Stimulated activated CD8-positive, alpha-beta memory T cell treated with anti-CD3 and anti-CD28 coated beads, Interleukin-7, amount 100 ng/mL, for 4 hours (primary cell): ENCODE measurements at places on chromosomes 4 and X.

DNA sequence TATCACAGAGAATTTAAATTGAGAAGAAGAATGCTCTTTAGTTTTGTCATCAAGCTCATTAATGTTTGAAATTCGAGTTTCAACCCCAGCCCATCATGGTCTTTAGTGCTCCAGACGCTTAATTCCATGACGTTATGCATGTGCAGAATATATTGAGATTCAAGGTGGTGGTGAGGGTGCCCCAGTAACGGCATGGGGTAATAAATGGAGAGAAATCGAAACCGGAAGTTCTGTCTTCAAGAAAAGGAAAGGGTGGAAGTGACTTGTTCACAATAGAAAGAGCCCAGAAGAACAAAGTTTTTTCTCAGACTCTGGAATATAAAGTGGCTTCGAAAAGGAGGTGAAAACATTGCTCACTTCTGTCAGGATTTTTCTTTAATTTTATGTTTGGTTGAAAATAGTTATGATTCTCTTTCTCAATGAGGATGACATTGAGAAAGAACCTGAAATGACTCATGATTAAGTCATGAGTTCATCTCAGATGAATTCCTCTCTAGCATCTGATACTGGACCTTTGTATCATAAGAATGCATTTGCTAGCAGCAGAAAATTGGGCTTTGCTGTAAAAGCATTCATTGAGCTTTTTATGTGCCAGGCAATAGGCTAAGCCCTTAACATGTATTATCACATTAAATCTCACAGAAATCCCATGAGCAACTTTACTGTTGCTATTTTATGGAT, 779 bp upstream of the DDX60L start:
- DNase-seq: peak; percentile 24

DNA sequence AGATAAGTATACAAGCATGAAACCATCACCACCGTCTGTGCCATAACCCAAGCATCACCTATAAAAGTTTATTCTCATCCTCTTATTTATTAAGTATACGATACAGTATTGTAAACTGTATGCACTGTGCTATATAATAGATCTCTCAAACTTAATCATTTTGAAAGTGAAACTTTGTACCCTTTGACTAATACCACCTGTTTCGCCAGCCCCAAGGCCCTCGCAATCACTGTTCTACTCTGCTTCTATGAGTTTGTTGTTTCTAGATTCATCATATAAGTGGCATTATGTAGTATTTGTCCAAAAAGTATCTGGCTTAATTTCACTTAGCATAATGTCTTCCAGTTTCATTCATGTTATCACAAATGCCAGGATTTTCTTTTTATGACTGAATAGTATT, 72.1 kb upstream of the DOCK11 start:
- DNase-seq: no peak

DNA sequence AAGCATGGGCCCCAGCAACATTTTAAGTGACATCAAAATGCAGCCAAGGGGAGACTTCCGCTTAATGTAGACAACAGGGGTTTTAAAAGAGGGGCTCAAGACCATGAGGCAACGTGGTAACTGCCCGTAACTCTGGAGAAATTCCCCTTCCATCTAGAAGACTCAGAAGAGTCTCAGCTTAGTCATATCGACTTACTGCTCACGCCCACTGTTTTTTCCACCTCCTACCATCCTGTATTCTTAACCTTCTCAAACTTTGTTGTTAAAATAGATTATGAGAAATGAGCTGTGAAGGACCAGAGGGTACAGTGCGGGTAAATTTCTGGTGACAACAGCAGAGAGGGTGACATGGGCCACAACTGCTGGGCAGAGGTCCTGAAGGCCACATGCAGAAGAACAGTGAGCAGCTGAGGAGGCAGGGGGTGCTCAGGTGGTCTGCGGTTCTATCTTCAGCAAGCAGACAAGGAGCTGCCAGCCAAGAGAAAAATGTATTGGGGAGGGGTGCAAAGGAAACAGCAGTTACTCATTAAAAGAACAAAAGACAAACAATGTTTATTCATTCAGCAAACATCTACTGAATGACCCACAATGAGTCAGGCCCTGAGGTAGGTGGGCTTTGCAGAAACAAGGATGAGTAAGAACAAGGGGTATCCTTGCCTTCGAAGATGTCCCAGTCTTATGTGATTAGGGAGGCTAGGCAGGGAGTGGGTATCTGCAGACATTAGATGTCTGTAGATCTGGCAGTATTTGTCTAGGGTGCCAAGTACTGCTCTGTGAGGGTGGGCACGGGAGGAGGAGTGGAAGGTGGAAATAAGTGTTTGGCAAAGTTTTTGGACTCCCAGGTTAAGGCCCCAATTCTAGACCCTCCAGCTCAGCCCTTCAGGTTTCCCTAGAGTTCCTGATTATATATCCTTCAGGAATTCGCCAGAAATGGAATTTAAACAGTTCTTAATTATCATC, 175.3 kb downstream of the TSPAN5 start:
- no peak for DNase-seq

DNA sequence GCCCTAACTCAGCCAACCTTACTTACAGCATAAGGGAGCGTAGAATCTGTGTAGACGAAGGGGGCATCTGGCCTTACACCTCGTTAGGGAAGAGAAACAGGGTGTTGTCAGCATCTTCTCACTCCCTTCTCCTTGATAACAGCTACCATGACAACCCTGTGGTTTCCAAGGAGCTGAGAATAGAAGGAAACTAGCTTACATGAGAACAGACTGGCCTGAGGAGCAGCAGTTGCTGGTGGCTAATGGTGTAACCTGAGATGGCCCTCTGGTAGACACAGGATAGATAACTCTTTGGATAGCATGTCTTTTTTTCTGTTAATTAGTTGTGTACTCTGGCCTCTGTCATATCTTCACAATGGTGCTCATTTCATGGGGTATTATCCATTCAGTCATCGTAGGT, 14.6 kb downstream of the PLP1 start:
- no peak for DNase-seq

GRCh38 chrX:41144873-41145272, 59.6 kb downstream of the USP9X start:
- DNase-seq: no peak

- no peak for DNase-seq
Observed at GRCh38 chr4:11534623-11535302, 106.1 kb upstream of the HS3ST1 start.

DNA sequence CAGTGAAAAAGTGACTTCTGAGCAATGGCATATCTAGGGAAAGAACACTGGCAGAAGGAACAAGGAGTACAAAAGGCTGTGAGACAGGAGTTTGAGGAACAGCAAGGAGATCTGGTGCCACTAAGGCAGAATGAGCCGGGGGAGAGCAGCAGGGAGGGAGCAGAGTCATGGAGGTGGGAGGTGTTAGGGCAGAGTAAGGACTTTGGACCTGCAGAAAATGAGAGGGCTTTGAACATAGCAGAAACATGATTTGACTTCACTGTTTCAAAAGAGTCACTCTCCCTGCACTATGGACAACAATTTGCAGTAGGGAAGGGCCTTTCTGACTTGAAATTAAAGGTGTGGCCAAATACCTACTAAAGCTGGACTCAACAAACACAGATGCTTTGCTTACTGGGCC, 356.2 kb downstream of the ADGRL3 start:
- DNase-seq: no peak

GRCh38 chr4:22233230-22233629, 282.6 kb downstream of the ADGRA3 start:
- DNase-seq: no peak

DNA sequence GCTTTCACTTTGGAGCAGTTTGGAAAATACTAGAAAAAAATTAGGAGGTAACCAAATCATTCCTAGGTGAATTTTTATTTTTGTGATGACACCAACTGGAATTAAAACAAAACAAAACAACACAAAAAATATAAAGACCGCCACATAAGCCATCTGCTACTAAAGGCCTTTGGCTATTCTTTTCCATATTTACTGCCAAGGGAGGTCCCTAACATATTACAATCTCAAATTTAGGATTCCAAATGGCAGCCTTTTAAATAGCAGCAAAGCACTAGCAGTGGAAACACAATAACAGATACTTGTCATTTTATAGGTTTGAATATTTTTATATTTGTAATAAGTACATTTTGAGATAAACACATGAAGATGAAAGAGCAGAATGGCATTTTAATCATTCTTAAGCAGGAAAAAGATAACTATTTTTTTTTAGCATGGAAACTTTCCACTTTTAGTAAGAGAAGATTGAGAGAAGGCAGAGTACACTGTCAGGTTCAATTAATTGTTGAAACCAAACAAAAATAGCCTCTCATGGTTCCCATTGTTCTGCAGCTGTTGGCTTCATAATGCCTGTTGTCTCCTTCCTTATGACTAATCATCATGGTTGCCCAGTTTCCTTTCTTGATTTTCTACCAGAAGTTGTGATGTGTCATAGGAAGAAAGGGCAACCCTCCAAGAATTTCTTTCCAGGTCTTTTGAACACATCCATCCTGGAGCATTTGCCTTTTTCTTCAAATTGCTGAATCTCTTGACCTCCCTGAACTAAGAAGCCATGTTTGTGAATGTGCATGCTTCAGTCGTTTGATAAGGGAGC, 219.0 kb upstream of the EMCN start:
- DNase-seq: no peak

DNA sequence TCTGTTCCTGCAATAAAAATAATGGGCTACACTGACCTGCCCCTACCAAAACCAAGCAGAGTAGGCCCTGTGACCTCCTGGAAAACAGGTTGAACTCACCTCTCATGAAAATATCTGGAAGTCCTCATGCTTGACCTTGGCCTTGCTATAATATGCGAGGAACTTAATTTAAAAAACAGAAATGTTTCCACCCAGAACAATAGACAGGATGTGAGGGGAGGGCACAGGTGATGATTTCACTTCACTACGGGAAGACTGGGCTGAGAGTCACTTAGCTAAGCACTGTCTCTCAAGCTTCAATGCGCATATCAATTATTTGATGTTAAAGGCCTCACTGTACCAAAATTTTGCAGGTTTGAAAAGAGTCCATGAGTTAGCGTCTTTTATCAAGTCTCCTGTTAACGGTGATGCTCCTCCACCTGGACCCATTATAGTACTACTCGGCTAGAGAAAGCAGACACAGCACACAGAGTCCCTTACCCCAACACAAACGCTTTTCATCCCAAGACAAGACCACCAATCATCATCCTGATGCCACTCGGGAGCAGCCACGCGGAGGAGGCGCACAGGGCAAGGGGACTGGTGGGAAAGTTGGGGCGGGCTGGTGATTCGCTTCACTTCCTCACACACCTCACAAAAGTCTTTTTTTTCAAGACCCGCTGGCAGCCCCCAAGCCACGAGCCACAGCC, 25.9 kb downstream of the ZNF721 start:
- DNase-seq: peak; percentile 2

DNA sequence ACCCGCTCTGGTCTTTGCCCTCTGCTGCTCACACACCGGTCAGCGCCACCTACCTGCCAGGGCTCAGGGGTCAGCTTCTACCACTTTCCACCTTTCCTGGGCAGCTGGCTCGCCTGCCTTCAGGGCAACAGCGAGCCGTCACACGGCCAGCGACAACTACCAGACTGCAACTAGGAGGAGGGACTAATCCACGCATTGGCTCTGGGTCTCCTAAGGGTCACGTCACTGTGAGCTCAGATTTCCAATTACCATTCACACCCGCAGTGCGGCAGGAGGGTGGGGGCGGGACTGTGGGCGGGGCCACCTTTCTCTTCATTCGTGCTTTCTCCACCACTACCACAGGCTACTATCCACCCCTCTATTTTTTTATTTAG, at the start of gene BEX5:
BEX5 (minus strand) TSS at position 172 of the 374 bp plus-strand sequence. CDS start 1,712 bp downstream, outside the sequence.
- peak; percentile 39 for DNase-seq

DNA sequence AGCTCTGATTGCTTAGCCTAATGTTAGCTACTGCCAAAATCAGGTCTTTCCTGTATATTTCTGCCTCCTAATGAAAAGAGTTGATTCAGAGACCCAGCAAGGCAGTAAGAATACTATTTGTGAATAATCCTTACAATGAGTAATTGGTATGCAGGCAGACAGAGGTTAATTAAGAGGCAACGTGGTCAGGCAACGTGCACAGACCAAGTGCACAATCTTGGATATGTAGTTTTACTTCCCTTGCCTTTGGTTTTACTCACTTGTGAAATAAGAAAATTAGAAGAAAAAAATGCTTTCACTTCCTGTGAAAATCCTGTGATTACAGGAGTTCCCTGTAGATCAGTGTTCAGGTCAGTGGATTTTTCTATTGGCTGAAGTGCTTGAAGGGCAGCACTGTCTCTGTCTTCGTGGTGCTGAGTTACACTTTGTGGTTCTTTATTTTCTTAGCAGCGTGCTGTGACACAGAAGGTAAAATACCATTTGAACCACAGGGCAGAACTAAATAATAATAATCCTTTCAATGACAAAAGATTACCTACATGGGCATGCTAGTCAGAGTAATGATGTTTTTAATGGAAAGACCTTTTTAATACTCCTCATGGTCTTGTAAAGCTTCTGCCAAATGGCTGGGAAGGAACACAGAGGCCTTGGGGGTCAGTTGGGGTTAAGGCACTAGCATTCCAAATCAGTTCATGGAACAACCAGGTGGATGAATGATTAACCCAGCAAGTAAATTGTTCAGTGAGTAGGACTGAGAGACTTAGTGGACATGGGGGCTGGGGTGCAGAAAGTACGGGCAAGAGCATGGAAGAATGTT, 430.9 kb downstream of the MAPK10 start:
- no peak for DNase-seq

GRCh38 chr4:150679018-150679764, 97.2 kb downstream of the MAB21L2 start:
- DNase-seq: no peak
